ENCODE measurements at places on chromosomes 13 and 19.

- DNase-seq: peak; percentile 18
Measured at GRCh38 chr19:13121551-13122274, 3.6 kb downstream of the NACC1 start.

DNA sequence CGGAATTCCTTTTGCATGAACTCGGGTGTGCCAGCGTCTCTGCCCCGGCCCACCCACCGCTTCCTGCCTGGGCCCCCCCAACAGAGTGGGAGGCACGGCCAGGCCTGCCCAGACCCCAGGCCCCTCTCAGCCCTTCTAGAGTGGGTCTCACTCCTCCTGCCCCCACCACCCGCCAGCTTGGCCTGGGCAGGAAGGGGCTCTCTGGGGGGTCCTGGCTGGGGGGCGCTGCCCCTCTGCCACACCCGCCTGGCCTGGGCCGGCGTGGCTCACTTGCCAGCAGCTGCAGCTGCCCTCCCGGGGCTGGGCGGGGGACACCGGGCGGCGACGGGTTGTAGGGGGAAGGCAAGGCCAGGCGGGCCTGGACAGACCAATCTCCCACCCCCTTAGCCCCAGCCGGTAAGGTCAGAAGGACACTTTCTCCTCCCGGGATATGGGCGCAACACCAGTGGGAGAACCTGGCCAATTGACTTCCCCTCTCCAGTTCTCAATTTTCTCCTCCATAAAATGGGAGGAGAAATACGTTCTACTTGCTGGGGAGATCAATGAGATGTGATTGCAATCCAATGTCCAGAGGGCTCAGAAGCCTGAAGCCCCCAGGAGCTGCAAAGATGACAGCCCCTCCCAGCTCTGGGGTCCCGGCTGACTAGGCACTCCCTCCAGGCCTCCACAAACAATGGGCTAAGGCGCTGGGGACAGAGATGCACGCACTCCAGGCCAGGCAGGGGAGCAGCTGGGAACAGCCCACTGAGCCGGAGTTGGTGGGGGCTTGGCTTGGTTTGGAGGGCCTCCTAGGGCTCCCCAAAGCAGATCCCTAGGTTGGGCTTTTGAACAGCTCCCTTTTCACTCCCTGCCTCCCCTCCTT is 2.4 kb downstream of the CRLF1 start:
- no peak for DNase-seq

DNA sequence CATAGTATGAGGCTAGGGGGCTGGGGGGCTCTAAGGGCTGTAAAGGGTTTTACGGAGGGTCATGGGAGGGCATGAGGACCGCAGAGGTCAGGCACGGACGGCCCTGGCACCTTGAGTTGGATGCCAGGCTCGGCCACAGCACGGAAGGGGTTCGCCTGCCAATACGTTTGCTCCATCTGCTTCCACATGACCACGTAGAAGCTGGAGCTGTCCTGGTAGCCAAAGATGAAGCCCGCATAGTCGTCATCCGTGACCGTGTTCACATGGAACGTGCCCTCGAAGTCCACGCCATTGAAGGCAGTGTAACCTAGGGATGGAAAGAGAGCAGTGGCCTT is 6.4 kb downstream of the COMP start:
- no peak for DNase-seq

DNA sequence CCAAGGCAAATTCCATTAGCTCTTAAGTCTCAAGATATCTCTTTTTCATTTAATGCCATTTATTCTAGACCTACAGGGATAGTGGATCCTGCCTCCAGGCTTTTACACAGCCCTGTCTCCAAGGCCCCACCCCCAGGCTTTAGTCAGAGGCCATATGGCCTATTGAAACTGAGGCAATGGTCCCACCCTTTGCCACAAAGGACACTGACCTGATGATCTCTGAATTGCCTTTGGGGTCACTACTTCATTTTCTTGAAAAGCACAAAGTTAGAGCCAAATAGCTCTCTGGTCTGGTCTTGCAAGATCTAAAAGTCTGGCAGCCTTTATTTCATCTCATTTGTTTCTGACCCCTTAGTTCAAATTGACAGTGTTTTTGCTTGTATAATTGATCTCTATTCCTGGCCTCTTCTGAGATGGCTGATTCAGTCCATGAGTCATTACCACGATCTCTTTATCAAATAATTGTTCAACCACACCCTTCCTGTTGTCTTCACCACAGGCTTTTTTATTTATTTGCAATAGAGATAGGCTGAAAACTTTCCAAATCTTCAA is 209.8 kb downstream of the FGF14 start:
- no peak for DNase-seq

DNA sequence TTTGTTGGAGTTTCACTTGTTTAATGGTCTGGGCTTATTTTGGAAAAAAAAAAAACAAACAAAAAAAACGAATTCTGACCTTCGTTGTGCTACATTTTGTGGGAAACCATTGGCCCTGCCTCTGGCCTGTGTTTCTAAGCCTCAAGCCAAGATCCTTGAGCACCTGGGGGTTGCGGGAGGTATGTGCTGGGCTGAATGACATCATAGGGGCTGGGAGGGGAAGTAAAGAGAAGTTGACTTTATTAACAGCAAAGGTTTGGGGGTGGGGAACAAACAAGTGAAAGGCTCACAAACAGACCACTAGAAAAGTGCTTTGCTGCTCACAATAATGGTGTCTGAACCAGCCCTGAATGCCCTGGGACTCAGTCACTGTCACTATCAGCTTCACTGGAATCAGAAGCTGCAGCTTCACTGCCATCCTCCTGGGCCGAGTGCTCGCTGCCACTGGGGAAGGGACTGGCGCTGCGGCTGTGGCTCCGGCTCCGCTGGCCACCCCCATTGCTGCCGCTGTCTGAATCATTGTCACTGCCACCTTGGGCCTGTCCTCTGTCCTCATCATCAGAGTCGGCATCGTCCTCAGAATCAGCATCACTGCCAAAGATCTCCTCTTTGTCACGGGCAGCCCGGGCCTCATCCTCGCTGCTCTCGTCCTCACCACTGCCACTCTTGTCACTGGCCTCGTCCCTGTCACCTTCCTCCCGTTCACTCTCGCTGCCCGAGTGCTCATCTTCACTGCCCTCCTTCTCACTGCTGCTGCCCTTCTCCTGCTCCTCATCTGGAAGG is 5.1 kb downstream of the PAF1 start:
- DNase-seq: no peak

DNA sequence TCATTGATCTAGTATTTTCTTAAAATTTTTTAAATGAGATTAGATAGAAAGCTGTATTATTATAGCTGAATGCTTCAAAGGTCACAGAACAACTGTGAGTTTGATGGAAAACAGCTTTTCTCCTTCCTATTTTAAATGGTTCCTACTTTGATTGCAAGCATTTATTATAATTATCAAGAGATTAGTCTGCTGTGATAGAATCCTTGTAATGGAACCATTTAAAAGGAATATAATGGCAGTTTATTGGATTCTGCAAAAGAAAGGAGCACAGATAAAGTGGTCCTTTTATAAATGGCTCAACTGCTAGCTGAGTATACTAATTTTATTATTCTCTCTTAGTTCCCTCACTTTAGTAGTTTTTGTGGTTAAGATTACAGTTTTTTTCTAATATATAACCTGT is 87.0 kb downstream of the MAB21L1 start:
- no peak for DNase-seq

- DNase-seq: no peak
Measured at GRCh38 chr13:105365021-105365550, 1170.4 kb downstream of the EFNB2 start.

GRCh38 chr13:40433577-40433976 is 232.9 kb downstream of the FOXO1 start:
- peak; percentile 51 for DNase-seq

- DNase-seq: no peak
Measured at GRCh38 chr19:16207490-16208025, 9.8 kb downstream of the AP1M1 start.

GRCh38 chr13:66212511-66212910 is 1017.6 kb downstream of the PCDH9 start:
- no peak for DNase-seq

- no peak for DNase-seq
Measured at GRCh38 chr13:105363261-105364190, 1171.9 kb downstream of the EFNB2 start.

GRCh38 chr19:42068361-42068755 is 1.6 kb downstream of the GRIK5 start:
- no peak for DNase-seq

DNA sequence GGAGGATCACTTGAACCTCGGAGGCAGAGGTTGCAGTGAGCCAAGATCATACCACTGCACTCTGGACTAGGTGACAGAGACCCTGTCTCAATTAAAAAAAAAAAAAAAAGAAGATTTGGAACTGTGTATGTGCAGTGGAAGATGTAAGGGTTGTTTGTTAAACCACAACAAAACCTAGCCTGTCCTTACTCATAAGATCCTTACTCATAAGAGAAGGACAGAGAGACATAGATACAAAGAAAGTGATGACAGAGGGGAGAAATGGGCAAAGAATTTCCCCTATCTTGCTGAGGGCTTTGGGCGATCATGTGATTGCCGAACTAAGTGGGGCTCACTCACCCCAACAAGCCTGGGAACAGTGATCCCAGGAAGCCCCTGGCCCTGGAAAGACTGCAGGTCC is 7.9 kb downstream of the ITPKC start:
- DNase-seq: no peak

DNA sequence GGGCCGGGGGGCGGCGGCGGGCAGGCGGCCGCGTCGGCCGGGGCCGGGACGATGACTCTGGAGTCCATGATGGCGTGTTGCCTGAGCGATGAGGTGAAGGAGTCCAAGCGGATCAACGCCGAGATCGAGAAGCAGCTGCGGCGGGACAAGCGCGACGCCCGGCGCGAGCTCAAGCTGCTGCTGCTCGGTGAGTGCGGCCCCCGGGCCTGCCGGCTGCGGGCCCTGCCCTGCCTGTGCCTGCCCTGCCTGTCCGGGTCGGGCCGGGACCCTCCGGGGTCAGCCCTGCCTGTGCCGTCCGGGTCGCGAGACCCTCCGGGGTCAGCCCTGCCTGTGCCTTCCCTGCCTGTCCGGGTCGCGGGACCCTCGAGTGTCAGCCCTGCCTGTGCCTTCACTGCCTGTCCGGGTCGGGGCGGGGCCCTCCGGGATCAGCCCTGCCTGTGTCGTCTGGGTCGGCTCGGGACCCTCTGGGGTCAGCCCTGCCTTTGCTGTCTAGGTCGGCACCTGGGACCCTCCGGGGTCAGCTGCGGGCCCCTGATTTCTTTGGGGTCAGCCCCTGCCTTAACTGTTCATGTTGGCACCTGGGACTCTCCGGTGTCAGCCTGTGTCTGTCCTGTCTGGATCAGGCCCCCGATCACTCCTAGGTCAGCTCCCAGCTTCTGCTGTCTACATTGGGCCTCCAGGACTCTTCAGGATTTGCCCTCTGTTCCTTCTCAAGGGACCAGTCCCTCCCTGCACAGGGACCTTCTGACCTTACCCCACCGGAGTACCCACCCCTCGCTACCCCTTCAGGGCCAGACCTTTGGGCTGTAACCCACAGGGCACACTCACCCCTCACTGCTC is 659 bp downstream of the GNA11 start:
- no peak for DNase-seq

DNA sequence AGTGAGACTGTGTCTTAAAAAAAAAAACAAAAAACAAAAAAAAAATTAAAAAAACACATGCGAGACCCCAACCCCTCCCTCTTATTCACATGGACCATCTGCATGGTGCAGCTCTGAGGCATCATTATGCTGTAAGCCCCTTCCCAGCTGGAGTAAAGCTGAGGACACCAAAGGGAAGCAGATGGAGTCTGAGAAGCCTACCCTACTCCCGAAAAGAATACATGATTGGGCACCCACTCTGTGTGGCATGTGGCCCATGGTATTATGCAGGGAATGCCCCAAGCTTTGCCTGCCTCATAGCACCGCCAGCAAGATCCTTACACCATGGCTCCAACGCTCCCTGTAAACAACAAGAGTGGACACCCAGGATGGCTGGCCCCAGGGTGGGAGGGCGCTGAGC is 4.7 kb downstream of the PTH2 start:
- DNase-seq: no peak

DNA sequence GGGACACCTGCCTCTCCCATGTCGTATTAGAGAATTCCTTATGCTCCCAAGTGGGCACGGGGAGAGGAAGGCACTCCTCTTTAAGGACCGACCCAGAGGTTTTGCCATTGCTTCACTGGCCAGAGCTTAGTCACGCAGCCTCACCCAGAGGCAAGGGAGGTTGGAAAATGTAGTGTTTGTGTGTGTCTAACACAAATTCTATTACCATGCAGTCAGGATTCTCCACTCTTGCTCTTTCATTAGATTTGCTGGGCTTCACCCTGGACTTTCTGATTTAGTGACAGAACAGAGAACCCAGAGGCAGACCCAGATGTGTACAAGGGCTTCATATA is 14.6 kb upstream of the NCCRP1 start:
- DNase-seq: no peak

GRCh38 chr19:6267552-6268381 is 12.0 kb downstream of the MLLT1 start:
- no peak for DNase-seq

DNA sequence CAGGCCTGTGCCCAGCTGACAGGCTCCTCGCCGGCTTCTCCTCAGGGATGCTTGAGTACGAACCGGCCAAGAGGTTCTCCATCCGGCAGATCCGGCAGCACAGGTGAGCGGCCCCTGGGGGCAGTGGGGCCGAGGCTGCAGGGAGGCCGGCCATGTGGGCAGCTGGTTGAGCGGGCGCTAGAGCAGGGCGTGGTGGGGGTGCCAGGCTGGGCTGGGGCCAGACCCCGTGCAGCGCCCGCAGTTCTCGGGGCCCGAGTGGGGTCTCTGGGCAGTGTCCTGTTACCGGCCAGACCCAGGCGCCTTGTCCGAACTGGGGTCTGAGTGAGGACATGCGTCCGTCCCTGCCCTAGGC is 15.9 kb downstream of the CBARP start:
- no peak for DNase-seq

- DNase-seq: no peak
Measured at GRCh38 chr13:73096638-73097037, 37.8 kb downstream of the KLF5 start.

- DNase-seq: peak; percentile 95
Measured at GRCh38 chr19:50025794-50026549, at the start of gene ZNF473. ZNF473 (plus strand) TSS chr19:50026005; CDS start chr19:50031083, 5,078 bp downstream.

- DNase-seq: peak; percentile 74
Measured at GRCh38 chr19:9914315-9915207, 21.8 kb downstream of the OLFM2 start.

DNA sequence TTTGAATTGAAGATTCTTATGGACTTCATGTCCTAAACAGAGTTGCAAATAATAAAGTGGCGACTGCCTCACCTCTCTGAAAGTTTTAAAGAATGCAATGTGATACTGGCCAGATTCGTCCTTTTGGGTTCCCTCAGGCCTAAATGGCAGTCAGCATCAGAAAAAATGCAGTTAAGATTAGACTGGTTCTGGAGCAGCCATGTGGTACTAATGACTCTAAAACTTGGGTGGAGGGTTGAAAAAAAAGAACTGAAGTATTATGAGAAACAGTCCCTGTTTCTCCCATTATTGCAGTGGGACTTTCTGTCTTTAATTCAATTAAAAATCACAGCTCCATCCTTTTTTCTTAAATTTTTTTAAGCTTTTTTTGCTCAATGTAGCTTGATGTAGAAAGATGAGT is 37.3 kb downstream of the WDFY2 start:
- DNase-seq: no peak

DNA sequence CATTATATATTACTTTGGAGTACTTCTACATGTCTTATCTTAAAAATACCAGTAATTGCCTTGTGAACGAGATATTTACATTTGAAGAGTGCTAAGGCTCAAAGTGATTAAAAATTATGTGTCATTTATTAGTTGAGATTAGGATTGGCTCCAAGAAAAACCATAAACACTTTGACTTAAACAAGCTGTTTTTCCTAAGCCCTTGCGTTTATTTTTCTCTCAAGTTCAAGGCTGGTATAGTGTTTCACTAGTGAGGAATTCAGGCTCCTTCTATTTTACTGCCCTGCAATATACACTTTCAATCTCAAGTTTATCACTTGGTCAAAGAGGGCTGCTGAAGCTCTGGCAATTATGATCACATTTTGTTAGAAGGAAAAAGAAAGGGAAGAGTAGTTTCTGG is 49.9 kb downstream of the UFM1 start:
- DNase-seq: no peak

Measured in CD4-positive, alpha-beta T cell treated with Interferon alpha-2 for 1 hour (primary cell).